ENCODE measurements at places on chromosomes 13 and 19. TPM values are rescaled to one million over a fixed set of nuclear protein-coding genes. Genes with fewer than 3 reads are reported as not detected.

DNA sequence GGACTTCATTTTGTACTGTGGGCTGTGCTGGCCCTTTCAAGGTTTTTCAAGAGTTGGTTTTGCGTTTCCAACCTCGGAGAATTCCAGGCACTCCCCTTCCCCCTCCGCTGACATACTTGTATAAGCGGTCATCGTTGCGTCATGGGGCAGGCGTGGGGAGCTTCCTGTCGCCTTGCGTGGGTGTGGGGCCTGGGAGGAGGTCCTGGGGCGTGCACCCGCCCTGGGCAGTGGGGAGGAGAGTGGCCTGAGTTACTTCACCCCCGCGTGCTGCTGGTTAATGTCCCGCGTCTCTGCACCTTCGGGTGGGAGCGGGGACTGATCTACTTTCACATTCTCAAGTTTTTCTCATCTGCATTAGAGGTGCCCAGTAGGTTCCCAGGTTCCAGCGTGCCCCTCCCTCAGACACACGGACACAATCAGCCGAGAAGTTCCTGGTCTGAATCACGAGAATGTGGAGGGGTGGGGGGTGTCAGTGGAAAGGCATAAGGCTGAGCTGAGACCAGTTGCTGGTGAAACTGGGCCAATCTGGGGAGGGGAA is 4.1 kb downstream of the IER2 start:
- no peak for DNase-seq

DNA sequence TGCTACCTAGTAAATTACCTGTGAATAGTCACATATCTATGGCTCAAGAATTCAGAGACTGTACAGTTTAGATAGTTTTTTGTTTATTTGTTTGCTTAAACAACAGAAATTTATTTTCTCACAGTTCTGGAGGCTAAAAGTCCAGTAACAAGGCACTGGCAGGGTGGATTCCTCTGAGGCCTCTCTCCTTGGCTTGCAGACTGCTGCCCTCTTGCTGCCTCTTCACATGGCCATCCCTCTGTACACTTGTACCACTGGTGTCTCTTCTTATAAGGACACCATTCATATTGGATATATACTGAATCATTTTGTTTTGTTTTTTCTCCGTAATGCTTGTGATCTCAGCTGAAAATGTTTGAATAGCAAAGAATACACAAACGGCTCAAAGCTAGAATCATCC is 56.4 kb upstream of the MIR17HG start:
- no peak for DNase-seq

Gene ARL11
- 0.40 TPM for polyA plus RNA-seq

GRCh38 chr13:68550330-68550729 is 1320.2 kb upstream of the PCDH9 start:
- no peak for DNase-seq

Gene ATP4B
- polyA plus RNA-seq, result 0.09 TPM

Gene ZNF536
- polyA plus RNA-seq, result 2.3 TPM

DNA sequence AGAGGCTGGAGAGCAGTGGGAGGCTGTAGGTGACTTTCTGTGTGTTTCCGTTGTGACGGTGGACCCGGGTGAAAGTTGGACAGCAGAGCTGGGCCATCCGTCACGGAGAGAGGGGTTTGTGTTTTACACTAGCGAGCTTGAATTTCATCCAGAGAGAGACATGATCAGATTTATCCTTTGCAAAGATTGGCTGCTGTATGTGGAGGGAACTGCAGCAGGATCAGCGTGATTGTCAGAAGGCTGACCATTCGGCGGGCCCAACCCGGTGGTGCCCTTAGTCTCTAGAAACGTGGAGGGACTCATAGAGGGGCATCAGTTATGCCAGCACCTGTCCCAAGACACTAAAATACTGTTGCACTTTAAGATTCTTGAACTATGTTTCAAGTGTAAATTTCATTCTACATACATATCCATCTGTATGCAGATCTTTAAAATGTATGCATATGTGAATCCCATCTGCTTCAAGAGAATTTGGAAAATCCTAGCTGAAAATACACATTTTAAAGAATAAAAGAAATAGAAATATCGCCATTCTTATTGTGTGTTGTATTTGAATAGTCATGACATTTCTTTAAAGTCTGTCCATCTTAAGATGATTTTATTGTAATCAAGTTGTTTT is 7.0 kb downstream of the FAM124A start:
- no peak for DNase-seq

Gene ZNF85
- polyA plus RNA-seq, result 8.7 TPM

DNA sequence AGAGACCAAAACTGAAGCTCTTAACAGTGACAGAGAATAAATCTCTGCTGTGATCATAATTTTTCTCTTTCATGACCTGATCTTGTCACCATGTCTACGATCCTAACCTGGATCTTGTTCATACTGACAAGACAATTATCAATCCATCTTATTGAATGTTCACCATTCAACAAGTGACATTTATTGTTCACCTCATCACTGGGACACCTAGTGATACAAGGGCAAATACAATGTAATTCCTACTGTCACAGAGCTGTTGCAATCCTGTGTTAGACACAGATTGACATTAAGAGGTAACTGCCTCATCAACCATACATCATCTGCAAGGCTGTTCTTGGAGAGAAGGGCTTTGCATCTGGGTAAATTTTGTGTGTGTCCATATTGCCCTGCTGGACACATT is 942.4 kb upstream of the PRR20A start:
- no peak for DNase-seq

DNA sequence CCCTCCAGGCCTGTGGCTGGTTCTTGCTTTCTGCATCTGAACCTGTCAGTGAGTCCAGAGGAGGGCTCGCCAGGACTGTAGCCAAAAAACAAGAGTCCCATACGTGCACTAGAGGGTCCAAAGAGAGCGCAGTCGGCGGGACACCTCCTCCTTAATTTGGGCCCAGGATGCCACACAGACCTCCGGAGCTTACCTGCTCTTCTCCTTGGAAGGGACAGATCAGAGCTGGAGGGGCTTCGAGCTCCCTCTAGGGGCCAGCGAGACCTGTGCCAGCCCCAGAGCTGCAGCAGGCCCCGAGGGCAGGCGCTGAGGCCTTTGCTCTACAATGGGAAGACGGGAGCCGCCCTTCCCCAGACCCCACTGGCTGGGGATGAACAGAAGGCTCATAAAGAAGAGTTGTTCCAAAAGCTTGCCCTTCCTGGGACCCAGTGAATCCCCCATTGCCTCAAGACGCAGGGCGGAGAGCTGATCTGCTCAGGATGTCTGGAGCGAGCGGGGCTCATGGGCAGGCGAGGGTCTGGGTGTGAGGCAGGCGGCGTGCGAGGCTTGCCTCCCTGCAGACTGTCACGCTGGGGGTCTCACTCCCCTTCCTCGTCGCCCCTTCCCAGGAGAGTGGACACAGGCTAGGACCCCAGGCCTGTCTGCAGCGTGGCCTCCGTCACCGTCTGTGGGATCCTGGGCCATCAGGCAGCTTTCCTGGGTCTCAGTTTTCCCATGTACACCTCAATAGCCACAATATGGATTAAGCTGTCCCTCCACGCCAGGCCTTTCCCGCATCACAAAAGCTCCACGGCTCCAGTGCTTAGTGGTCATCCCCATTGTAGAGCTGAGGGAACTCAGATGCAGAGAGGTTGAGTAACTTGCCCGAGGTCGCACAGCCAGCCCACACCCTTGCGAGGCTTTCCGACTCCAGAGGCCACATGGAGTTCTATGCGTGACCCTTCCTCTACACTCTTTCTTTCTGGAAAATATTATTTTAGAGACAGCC is 46.9 kb upstream of the VSTM2B start:
- no peak for DNase-seq
